ENCODE measurements at places on chromosomes 1 and 21.

DNA sequence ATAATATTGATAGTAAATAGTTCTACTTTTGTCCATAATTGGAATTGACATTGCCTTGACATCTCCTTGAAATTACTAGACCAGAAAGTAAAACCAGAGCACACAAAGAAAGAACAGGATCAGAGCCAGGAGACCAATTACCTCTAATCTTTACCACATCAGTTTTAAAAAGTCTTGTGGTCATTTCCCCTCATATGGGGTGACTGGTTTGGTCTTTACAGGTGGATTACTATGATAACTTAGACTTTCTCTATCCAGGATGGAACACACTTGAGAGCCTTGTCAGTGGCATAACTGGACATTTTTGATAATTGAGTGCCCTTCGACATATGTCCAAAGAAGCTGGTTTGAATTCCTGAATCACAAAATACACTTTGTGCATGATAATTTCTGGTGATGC is 1148.1 kb upstream of the NCAM2 start:
- no peak for DNase-seq

- no peak for DNase-seq
Observed at GRCh38 chr1:183126000-183126366, 60.1 kb upstream of the LAMC2 start.

DNA sequence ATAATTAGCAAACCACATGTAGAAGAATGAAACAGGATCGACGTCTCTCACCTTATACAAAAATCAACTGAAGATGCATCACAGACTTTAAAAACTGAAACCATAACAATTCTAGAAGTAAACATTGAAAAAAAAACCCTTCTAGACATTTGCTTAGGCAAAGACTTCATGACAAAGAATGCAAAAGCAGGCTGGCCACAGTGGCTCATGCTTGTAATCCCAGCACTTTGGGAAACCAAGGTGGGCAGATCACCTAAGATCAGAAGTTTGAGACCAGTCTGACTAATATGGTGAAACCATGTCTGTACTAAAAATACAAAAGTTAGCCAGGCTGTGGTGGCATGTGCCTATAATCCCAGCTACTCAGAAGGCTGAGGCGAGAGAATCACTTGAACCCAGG is 1351.7 kb downstream of the MRPL39 start:
- DNase-seq: no peak

GRCh38 chr21:35044770-35045541 is 4.1 kb downstream of the RUNX1 start:
- peak; percentile 50 for DNase-seq

- DNase-seq: no peak
Observed at GRCh38 chr1:8941906-8942305, 3.8 kb upstream of the CA6 start.

DNA sequence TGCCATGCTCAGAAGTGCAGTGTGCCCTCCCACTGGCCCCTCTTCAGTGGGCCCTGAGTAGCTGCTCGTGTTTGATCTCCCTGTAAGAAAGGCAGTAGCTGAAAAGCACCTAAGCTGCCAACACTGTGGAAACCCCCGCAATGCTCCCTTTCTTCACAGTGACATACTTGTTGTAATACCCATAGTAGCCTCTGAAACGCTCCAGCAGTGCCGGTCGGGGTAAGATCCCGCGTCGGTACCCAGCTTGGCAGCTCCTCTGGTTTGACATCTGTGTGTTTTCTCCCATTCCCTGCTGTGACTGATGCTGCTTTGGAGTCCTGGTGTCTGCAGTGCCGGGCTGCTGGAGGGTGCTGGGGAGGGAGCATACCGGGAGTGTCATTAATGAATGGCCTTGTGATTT is 3.6 kb downstream of the CHAF1B start:
- DNase-seq: no peak

DNA sequence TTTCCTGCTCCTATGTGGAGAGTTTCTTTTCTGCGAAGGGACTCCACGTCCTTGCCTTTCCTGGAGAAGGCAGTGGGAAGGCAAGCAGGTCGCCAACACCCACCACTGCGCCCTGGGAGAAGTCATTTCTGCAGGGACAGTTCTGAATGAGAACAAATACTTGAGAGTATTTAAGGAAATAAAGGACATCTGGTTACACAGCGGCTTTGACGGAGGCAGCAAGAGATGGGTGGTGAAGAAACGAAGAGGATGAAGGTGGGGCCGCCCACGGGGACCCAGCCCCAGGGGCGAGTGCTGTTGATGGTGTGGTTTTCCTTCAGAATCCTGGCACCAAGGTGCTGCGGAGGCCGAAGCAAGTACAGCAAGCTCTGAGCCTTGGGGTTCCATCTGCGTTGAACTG is 75.5 kb downstream of the PSMG1 start:
- no peak for DNase-seq

GRCh38 chr1:165289556-165289955 is 67.0 kb downstream of the LMX1A start:
- DNase-seq: no peak

DNA sequence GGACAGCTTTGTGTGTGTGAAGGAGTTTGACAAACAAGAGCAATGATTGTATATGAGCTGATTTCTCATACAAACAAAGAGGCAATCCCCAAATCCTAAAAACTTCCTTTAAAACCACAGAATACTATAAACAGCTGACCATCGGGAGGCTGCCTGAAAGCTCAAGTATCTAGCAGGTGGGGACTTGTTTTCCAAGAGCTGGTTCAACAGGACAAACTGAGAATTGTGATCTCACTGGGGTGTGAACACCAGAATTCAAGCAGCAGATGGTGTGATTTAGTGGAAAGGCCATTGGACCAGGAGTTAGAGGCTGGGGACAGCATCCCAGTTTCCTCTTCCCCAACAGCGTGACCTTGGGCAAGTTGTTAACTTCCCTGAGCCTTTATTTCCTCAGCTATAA is 13.9 kb downstream of the LMX1A start:
- DNase-seq: no peak

GRCh38 chr1:62282909-62283755 is 36.1 kb downstream of the KANK4 start:
- no peak for DNase-seq

GRCh38 chr1:117795190-117795589 is 134.2 kb downstream of the GDAP2 start:
- DNase-seq: no peak

- DNase-seq: no peak
Observed at GRCh38 chr1:62260688-62261087, 58.5 kb downstream of the KANK4 start.

- no peak for DNase-seq
Observed at GRCh38 chr1:203083463-203083921, 2.3 kb downstream of the MYOG start.

- DNase-seq: no peak
Observed at GRCh38 chr1:109728870-109729269, 12.0 kb downstream of the GSTM3 start.

DNA sequence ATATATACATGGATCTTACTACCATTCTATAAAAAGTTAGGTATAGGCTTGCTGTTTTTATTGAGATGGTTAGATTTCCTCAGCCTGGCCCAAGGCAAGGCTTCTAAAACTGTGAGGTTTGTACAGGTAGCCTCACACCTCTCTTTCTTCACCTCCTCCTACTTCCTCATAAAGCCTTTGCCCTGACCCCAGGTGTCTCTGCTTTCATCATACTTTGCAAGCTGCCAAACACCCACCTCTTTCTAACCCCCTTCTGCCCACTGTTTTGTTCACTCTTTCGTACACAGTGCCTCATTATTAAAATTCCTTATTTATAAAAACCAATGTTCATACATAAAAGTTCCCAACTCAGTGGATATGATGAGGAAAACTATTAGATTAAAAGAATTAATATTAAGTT is 31.4 kb upstream of the SOAT1 start:
- DNase-seq: no peak

DNA sequence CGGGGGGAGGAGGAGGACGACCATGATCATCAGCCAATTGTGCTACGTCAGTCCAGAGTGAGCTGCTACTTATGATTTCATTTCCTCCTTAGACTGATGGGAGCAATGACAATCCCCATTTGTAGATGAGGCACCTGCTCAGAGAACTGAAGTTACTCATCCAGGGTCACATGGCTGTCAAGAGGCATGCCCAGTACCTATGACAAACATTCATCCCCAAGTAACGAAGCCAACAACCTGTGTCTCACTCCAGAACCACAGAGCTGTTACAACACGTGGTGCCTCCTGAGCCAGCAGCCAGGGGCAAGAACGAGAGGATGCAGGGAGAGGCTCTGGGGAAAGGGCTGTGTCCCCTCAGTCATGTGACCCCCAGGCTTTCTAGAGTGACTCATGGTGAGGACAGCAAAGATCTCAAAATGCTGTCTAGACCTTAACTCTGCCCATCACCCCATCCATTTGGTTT is 93.6 kb downstream of the SIM2 start:
- DNase-seq: no peak

- peak; percentile 25 for DNase-seq
Observed at GRCh38 chr1:59005491-59006288, 221.8 kb upstream of the JUN start.

- no peak for DNase-seq
Observed at GRCh38 chr1:78210175-78210574, 164.4 kb downstream of the GIPC2 start.

GRCh38 chr1:10456048-10456447 is 6.2 kb downstream of the CORT start:
- no peak for DNase-seq

GRCh38 chr1:226677027-226678020 is 61.8 kb downstream of the ITPKB start:
- peak; percentile 60 for DNase-seq

- no peak for DNase-seq
Observed at GRCh38 chr1:15788624-15789301, 18.7 kb downstream of the UQCRHL start.

DNA sequence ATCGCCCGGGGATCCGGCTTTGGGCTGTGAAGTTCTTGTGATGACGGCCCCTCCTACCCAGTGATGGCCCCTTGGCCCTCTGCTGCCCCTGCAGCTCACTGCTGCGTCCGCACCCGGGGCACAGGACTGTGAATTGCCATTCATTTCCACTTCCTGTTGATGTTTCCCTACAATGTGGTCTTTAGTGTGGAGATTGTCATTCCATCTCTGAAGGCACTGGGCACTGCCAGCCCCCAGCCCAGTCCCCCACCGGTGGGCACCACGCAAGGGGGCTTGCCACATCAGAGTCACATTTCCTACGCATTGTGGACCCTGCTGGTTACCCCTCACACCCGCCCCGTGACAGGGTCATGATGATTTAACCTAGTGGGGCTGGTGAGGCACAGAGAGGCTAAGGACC is 2.5 kb upstream of the MX2 start:
- DNase-seq: no peak

DNA sequence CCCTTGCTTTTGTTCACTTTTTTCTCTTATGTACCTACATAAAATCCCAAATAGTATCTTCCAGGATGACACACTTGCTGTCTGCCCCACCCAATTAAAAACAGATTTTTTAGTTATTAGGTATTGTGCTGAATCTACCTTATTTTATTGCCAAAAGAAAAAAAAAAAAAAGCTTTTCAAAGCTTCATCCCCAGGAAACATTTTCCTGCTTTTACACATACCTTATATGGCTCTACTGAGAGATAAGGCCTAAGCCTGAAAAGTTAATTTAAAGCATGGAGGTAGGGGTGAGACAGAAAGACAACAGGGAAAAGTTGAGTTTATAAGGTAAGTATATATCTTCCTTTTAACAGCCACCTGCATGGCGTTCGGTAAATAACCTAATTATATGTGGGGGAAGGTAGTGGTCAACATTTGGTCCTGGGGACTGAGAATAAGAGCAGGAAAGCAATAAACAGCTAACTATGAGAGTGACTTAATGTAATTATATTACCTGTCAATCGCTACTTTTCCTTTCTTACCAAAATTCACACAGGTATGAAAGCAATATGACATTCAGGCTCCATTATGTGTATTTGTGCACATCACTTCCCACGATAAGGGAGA is 54.6 kb upstream of the BOLA1 start:
- no peak for DNase-seq

GRCh38 chr1:1833916-1834325 is 55.7 kb upstream of the NADK start:
- no peak for DNase-seq

DNA sequence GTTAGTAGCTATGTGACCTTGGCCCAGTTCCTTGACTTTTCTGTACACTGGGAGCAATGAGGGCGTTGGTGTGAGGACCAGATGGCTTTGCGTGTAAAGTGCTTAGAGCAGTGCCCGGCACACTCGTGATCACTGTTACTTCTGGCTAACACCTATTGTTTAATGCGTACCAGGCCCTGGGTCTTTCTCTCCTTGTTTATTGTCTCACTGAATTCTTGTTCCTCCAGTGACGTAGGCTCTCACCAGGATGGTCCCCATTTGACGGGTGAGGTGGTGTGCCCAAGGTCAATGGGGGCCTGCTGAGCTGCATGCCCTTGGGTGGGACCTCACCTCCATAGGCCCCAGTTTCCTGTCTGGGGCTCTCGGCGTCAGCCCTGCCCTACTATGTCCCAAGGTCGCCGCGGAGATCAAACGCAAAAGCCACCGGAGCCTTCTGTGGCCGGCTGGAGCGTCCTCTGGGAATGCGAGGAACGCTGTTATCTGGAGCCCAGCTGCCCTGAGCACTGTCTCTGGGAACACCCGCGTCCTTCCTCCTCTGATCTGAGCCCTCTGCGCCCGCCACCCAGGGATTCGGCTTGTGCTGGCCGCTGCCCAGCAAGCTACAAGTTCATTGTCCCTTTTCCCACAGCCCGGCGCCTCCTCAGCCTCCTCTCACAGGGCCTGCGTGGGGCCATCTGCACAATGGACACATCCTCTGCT is 28.9 kb downstream of the ALPL start:
- no peak for DNase-seq

- DNase-seq: no peak
Observed at GRCh38 chr1:158992787-158993312, 16.9 kb upstream of the IFI16 start.

DNA sequence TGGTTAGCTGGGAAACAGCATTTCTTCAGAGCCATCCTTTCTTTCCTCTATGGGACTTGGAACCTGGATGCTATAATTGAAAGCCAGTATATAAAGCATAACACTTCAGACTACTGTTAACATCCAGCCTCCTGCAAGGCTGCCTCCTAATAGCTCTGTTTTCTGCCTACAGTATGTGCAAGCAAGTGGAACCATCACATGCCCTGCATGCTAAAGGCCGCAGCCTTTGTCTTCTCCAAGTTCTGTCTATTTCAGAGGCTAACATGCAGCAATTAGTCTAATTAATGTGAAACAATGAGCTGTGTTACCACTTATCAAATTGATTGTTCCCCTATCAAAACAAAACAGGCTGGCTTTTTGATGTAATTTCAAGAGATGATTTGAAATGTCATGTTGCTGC is 82.7 kb upstream of the ESRRG start:
- DNase-seq: no peak

DNA sequence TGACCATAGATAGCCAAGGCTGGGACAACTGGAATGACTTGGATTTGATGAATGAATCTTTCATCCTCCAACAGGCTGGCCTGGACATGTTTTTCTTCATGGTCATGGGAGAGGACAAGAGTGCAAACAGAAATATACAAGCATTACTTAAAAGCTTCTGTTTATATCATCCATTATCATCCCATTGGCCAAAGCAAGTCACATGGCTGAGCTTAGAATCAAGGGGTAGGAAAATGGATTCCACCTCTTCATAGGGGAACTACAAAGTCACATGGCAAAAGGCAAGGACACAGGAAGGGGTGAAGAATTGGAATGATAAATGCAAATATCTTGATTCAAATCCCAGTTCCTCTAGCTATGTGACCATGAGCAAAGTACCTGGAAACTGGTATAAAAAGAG is 90.2 kb upstream of the BARHL2 start:
- no peak for DNase-seq

Data from T-helper 2 cell treated with Interferon-gamma antibody and Interleukin-4, amounts not matched to agents 5 μg/mL and 100 μg/mL, for 36 hours (primary cell).